ENCODE measurements at places on chromosomes 7 and 10.

DNA sequence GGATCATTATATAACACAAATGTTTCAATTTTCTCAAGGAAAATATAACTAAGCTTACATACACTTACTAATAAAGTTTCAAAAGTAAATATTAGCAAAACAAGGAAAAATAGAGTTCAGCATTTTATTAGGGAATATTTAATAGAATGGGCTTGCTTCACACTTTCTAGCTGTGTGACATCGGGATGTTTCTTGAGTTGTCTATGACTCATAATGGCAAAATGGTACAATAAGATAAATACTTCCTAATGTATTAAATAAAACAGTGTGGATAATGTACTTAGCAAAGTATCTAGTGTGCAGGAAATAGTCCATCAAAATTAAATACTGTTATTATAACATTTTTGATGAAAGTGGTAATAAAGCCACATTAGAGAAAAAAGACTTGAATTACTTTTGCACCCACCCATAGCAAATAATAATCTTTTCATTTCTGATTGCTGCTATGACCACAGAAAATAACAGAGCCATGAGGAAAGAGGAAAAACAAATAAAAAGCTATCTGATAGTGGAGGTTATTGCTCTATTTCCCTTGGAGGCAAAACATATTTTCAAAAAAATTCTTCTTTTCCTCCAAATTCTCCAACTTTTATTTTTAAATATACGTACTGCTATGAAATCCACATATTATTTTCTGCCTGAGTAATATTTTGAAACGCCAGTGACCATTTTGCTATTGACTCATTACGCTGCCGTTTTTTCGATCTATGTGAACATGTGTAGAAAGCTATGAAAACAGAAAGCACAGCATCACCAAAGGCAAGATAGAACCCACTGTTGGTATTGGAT lies 272.9 kb upstream of the KLF6 start:
- no peak for DNase-seq

DNA sequence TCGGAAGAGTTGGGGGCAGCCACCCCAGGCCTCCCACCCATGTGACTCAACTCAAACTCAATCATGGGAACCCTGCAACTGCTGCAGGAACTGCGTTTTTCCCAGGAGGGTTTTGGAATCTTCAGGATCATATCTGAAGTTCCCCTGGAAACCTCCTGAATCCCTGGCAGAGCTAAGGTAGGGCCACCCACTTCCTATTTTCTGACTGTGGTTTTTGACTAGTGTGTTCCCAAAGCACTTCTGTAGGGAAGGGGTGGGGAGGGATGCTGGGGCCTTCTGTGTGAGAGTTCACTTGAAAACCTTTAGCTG lies 127.6 kb upstream of the UNC5B start:
- DNase-seq, result no peak

GRCh38 chr7:144459635-144460034 lies 56.1 kb upstream of the NOBOX start:
- no peak for DNase-seq

DNA sequence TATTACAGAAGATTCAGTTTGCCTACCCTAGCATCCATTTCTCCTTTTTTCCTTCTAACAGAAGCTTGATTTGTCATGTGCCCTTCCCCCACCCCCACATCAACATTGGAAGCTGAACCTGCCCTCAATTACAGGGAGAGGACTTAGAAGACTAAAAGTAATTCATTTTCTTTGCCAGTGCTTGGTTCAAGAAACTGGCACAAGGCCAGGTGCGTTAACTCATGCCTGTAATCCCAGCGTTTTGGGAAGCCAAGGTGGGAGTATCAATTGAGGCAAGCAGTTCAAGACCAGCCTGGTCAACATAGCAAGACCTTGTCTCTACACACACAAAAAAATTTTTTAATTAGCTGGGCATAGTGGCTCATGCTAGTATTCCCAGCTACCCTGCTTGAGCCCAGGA lies 32.6 kb downstream of the CCNJ start:
- no peak for DNase-seq

- DNase-seq, result no peak
Measured at GRCh38 chr7:78080241-78080640, 281.7 kb downstream of the PHTF2 start.

GRCh38 chr10:15241306-15241705 lies 72.8 kb upstream of the NMT2 start:
- no peak for DNase-seq

- DNase-seq, result no peak
Measured at GRCh38 chr10:100972904-100973535, 3.7 kb downstream of the SEMA4G start.

DNA sequence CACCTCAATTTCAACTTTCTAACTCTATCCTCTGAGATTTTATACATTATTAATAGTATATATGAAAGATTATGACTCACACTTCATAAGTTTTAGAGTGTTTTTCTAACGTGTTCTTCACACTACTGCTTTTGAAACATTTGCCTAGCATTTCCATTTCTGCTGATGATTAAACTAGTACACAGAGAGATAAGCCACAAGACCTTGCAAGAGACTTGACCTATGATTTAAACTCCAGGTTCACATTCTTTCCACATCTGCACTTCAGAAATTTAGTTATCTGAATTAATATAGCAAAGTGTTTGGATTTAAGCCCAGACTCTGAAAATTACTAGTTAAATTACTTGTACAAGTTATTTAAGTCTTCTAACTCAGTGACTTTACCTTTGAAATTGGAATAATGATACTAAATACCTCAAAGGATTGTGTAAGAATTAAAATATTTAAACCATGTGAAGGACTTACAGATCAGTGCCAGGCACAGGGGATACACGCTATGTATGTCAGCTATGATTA lies 66.6 kb downstream of the PCLO start:
- no peak for DNase-seq

DNA sequence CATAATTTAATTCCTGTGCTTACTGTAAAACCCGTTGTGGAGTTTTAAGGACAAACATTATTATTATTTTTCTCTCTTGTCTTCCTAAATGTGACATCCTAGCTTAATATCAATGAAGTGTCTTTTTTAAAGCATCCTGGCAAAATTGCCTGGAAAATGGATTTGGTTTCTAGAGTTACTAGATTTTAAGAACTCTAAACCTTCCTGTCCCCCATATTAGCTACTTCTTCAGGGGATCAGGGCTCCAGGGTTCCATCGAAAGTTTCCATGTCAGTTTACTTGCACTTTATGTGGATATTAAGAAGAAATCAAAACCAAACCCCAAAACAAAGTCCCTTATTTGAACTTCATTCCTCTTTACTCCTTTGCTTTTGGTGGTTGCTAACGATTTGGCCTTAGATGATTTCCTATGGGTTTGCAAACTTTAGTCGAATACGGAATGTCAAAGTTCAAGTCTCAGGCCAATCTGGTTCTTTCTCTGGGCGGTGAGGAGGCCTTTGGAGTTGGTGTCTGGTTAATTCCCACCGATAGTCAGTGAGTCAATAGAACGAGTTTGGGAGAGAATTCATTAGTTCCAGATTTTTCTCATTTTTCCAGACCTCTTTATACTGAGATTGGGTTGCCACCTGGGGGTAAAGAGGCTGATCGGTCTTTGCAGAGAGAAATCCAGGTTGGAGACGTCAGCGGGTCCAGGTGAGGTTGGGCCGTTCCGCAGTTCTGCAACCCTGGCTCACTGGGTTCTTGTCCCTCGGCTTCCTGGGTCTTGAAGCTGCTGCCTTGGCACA lies 1.1 kb downstream of the CUX1 start:
- DNase-seq, result no peak

DNA sequence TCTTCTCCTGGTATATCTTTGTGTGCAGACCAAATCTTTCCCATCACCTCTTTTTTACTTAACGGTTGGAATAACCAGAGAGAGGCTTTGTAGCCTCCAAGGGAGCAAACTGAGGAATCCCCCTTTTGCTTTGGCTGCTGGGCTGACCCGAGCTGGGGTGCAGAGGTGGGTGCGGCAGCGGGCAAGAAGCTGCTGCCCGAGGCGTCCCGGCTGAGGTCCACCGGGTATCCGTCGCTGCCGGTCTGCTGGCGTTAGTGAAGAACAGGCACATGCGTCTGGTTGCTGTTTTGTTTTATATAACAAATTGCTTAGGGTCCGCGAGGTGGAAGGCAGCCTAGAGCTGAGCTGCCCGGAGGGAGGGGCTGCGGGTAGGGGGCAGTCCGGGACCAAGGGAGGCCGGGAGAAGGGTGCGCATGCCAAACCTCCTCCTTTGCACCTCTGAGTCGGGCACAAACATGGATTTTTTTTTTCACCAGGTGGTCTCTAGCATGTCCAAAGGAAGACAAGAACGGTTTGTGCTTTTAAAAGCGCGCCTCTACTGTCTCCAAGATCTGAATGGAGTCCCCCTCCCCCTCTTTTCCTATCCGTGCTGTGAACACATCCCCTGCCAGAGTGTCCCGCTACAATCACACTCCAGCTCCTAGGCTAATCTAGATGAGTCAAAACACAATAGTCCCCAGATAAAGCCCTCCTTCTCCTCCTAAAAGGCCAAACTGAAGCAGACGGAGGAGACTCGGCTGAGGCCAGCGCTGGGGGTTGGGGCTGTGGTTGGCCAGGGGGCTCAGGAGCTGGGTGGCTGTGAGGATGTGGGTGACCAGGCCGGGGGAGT lies 6.8 kb upstream of the GATA3 start:
- no peak for DNase-seq

- no peak for DNase-seq
Measured at GRCh38 chr7:4261601-4261960, 420.5 kb upstream of the FOXK1 start.

- DNase-seq, result no peak
Measured at GRCh38 chr10:77770081-77770867, 132.7 kb upstream of the KCNMA1 start.

GRCh38 chr10:131086511-131086910 lies 225.0 kb downstream of the TCERG1L start:
- no peak for DNase-seq

DNA sequence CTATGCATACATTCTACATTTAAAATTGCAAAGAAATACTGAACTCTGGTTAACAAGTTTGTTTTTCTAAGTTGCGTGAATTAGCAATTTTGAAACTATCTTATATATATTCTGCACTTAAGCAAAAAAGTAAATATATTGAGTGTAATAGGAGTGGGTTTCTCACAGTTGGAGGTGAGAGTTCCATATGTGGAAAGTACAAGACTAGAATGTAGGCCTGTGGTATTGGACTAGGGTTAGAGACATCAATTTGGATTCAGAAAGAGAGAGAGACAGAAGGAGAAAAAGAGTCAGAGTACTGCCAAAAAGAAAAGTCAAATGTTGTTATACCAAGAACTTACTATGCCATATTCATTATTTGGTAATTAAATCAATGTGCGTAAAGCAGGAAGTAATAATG lies 47.3 kb upstream of the ITGB8 start:
- DNase-seq, result no peak

- no peak for DNase-seq
Measured at GRCh38 chr10:49844775-49845595, 82.9 kb upstream of the OGDHL start.

DNA sequence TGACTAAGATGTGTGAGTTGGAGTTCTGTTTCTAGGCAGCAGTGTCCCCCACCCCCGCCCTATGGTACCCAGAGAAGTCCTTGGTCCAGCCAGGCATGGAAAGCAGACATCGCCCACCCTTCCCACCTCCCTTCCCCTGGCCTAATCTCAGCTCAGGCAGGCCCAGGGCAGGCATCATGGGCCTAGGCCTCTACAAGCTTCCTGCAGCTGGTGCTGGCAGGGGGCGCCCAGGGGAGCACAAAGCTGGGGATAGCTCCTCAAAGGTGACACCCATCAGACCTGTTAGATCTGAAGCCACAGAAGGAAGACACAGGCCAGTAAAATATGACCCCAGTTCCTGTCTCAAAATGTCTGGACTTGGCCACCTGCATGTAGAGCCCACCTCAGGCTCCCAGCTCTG lies 18.9 kb upstream of the UNC5B start:
- DNase-seq, result no peak

DNA sequence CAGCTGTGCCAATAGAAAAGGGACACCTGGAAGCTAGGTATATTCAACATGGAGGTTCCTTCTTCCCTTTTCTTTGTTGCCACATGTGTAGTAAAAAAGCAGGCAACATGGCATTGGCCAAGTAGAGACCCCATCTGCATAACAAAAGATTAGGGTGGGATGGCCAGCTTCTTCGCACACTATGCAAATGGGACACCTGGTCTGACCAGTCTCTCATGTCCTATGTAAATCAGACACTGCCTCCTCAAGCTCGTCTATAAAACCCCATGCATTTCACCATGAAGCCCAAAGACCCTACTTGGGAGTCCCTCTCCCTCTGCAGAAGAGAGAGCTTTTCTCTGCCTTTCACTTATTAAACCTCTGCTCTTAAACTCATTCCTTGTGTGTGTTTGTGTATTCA lies 53.9 kb downstream of the MYL10 start:
- DNase-seq, result no peak

- DNase-seq, result no peak
Measured at GRCh38 chr10:123648595-123648994, 17.6 kb upstream of the GPR26 start.

DNA sequence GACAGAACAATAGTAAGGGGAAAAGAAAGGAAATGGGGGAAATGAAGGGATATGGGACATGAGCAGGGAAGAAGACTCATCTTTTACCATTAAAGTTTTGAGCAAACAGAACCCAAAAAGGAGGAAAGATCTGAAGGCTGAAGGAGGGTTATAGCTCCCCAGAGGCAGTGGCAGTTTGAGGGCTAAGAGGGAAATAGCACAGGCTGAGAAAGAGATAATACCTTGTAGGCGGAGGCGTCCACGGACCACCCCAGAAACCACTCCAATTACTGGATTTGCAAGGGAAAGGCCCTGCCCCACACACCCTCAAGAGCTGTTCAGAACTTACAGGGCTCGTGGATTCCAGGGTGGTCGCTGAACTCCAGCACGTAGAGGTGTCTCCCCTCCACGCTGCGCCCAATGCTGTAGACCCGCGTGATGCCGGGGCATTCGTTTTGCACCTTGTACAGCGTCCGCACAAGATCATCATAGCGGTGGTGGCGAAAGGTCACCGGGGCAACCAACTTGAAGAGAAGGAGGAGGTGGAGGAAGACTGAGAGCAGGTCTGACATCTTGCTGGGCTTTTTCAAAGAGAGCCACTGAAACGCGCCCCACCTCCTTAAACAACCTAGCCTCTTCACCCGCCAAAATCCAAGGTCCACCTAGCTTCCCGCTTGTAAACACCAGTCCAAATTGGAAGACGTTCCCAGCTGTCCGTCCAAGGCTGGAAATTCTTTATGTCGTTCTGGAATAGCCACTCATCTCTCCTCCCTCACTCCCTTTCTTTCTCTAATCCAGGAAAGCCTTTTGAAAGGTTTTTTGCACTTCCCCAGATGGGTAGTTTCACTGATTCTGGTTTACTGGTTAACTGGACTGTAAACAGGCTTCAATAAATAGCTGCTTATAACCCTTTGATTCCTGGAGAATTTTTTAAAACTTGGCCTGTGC lies at the start of gene CPN1:
Gene CPN1, minus strand, starts transcription at position 795 of the 927 bp plus-strand sequence. Its CDS starts 244 bp downstream, at position 551.
- DNase-seq, result no peak

GRCh38 chr10:79994556-79994955 lies 45.7 kb upstream of the SFTPD start:
- DNase-seq, result no peak

- no peak for DNase-seq
Measured at GRCh38 chr7:74202841-74203556, 6.8 kb upstream of the LAT2 start.

GRCh38 chr10:8556321-8556720 lies 501.8 kb downstream of the GATA3 start:
- no peak for DNase-seq

Measured in heart right ventricle (tissue), 16 donors.